ENCODE measurements at places on chromosomes 4 and X.

DNA sequence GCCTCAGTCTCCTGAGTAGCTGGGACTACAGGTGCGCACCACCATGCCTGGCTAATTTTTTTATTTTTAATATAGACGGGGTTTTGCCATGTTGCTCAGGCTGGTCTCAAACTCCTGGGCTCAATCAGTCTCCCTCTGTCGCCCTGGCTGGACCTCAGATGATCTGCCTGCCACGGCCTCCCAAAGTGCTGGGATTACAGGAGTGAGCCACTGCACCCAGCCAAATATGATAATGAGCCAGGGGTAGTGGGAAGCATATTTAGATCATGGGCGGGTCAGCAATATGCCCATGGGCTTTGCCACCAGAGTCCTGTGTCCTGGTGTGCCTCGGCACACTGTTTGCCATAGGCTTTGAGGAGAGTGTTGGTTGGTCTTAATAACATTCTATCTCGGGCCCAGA lies 71.8 kb downstream of the FAM193A start:
- DNase-seq = no peak

GRCh38 chrX:118974908-118975671 lies 672 bp downstream of the LONRF3 start:
- no peak for DNase-seq

- DNase-seq = no peak
These were observed 9.0 kb upstream of the ZCCHC4 start for GRCh38 chr4:25303578-25303977.

GRCh38 chr4:8403976-8404375 lies 36.5 kb downstream of the ACOX3 start:
- no peak for DNase-seq

- DNase-seq = no peak
These were observed 1038.0 kb downstream of the PCDH19 start for GRCh38 chrX:99371976-99372595.

DNA sequence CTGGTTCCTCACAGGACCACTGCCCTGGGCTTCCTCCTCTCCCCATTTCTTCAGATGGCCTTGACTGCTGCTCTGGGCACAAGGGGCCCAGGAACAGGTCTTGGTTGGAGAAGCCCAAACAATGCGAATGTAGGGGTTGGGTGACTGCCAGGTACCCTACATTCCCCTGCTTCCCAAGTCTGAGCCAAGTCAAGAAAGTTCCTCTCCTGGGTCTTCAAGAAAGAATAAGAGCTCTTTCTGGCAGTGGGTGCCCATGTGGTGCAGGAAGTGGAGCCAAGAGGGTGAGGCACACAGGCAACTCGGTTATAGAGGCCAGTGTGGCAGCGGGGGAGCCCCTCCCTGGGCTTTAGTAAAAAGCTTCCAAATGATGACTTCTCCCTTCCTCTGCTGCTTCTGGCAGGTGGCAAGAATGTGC lies 2.7 kb downstream of the SLC34A2 start:
- no peak for DNase-seq

- peak; percentile 31 for DNase-seq
These were observed at the start of gene SGMS2 for GRCh38 chr4:107824350-107825071. SGMS2 (plus strand) TSS chr4:107824932; CDS start chr4:107895554, 70,622 bp downstream.

DNA sequence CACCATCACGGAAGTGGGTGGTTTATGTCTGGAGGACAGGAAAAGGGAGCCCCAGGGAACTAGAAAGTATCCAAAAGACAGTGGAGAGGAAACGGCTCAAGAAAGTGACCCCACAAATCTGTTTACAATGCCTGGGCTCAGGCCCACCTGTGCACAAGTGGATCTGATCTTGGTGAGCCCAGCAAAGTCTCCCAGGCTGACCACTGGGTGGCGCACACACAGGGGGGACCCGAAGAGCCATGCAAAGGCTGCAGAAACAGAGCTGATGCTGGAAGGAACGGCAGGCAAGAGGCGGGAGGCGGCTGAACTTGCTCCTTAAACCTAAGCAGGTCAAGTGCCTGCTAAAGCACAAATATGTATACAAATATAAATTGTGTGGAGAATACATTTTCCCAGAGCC lies 9.6 kb downstream of the HAUS7 start:
- no peak for DNase-seq

DNA sequence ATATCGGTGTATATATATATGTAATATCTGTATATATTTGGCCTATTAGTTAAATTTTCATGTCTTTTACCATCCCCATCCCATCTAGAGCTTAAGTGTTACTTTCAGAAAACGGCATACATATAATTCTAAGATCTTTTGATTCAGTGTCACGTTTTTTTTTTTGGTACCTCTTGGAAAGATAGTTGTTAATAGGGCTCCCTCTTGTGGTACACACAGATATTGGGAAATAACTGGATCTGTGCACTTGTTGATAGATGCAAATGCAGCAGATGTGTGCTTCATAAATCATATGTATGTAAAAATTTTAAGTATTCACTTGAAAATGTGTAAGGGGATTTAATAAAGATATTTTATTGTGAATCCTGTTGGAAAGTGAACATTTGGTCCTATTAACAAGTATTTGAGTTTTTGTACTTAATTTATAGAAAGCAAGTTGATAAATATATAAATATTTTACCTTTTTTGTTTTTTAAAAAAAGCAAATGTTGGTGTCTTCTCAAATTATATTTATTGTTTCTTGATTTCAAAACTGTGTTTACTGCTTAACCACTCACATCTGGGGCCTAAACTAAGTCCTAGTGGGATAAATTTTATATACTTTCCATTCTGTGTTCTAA lies 74.7 kb downstream of the PAQR3 start:
- DNase-seq = no peak

GRCh38 chr4:152516156-152516555 lies 19.7 kb downstream of the FBXW7 start:
- no peak for DNase-seq

- DNase-seq = no peak
These were observed 83.9 kb downstream of the POLA1 start for GRCh38 chrX:24777660-24778059.

DNA sequence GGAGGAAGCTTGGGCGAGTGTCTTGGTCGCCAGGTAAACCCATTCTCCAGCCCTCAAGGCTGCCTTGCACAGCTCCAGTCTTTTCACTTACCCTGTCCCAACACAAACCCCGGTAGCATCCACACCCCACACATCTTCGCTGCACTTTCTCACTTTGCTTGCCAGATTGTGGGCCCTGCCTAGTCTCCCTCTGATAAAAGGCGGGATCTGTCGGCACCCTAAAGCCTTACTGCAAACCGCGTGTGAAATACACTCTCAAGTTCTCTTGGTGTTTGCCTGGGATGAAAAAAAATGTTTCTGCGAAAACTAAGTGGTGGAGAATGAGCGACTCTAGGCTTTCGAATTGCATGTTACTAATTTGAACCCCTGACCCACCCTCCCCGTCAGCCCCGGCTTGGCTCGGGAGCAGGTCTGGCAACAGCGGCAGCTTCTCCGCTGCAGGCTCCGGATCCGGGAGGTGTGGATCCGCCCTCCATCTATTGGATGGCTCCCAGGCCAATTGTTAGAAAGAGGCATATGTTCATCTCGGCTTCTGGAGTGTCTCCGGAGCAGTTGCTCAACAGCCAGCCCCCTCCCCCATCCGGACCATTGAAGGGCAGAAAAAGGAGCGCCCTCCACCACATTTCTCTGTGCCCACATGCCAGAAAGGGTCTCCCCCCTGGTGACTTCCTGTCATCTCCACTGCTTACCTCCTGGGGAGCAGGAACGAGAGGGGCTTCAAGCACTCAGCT lies 3.0 kb upstream of the CITED1 start:
- no peak for DNase-seq

DNA sequence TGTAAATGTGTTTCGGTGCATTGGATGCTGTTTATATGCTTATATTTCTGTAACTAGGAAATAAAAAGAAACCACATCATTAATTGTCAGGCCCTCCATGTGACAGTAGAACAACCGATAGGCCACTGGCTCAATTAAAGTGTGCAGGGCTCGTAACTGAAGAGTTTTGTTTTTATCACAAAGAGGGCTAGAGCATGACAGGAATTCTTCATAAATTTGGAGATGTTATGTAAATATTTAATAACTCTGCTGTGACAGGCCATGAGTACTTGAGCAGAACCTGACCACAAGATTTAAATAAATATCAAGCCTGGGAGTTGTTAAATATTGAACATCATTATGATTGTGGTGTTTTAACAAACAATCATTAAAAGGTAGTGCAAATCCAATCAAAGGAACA lies 55.9 kb downstream of the MID1 start:
- no peak for DNase-seq

DNA sequence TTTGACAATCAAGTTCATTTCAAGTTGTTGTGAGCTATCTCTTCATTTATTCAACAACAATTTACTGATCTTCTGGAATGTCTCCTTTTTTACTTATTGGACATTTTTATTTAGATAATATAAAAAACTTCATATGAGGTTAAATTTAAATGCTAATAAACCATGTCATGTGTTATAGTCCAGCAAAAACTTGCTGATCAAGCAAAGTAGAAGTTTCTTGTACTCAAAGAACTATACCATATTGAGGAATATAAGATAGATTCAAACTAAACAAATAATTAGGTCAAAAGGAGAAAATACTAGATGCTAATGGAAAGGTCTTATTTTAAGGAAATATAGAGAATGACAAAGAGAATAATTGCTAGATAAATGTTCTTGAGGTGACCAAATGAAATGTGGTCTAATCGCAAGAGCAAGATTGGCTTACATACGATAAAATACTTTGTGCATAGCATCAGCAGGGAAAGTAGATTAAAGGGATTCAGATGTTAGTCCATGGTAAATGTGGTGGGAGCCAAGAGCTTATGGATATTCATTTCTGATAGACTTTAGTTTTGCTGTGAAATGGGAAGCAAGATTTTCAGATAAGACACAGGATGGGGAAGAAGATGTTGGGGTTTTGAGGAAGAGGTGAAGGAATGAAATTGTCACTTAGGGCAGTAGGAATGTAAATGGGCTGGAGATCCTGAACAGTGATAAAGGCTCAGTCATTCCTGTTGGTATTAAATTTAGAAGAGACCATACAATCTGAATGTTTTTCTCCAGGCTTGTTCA lies 229.5 kb downstream of the MAPK10 start:
- no peak for DNase-seq

GRCh38 chr4:187666697-187667494 lies 328.7 kb upstream of the ZFP42 start:
- DNase-seq = no peak

DNA sequence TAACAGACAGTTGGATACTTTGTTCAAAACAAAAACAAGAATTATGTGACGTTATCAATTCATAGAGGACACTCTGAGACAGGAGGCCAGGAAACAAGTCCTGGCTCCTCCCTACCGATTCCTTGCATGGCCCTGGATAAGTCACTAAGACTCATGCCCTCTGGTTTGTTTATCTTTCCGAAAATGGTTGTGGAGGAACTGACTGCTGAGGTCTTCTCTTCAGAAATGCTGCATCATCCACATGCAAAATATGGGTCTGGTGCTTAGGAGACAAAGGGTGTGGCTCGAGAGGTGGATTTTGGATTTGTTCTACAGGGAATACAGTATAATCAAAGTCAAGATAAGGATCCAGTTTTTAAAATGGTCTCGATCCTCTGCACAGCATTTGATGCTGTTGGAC lies 130.9 kb downstream of the RELL1 start:
- DNase-seq = no peak

DNA sequence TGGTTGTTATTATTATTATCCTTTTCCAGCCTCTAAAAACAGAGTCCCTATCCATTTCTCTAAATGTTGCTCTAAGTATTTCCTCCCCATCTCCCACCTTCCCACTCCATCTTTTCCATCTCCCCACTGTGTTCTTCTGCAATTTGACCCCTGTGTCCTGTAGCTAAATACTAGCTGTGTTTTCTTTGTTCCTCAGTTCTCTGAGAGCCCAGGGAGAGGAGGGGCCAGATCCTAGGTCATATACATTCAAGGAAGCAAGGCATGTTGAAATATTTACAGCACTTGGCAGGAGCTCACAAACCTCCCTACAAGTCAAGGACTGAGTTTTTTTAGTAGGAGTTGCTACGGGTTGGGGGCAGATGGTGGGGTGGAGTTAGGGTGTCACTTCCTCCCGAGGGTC lies 10.5 kb downstream of the SLC16A2 start:
- DNase-seq = no peak

- no peak for DNase-seq
These were observed 25.9 kb downstream of the TNIP3 start for GRCh38 chr4:121138039-121138825.

DNA sequence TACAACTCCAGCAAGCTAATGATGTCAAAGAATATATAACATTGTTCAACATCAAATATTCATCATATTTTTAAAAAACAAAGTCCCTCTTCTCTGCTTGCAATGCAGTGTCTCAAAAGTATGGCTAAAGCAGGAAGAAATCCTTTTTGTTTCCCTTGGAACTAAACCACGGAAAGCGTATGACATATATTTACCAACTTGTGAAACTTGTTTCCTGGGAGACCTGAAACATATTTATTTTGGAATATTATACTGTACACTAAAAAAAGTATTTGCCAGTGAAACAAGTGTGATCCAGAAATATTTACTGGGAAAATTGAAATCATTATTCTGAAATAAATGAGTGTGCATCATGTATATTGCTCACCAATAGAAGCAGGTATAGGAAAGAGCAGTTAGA lies 156.0 kb upstream of the ANKRD50 start:
- DNase-seq = no peak

- DNase-seq = no peak
These were observed 126.0 kb upstream of the RBPJ start for GRCh38 chr4:26194764-26195163.

DNA sequence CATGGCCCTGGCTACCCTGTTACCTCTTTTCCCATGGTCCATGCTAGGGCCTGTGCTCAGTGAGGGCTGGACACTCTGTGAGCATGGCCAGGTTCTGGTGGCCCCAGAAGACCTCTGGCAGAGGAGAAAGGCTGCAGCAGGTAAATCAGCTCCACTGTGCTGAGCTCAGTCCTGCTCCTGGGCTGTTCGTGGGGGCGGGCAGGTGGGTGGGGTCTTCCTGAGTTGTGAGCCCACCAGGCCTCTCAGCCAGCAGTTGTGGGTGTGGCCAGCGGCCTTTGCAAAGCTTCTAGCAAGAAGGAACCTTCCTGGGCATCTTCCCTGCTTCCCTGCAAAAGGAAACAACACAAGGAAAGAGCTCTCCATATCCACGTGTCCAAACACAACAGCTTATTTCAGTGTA lies 85.3 kb upstream of the STX18 start:
- no peak for DNase-seq

GRCh38 chrX:149040873-149041535 lies 464.1 kb downstream of the IDS start:
- no peak for DNase-seq

GRCh38 chr4:4637710-4638109 lies 95.9 kb upstream of the STX18 start:
- no peak for DNase-seq

DNA sequence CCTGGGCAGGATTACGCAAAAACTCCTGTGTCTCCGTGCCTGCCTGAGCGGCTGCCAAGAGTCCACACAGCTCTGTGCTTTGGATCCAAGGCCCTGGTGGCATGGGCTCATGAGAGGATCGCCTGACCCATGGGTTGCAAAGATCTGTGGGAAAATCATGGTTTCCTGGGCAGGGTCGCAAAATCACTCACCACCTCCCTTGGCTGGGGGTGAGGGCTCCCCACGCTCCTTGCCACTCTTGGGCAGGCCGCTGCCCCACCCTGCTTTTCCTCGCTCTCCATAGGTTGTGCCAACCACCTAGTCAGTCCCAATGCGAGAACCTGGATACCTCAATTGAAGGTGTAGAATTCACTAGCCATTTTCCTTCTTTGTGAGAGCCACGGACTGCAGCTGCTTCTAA lies 66.5 kb upstream of the MAGEB18 start:
- no peak for DNase-seq

Data from stimulated activated CD8-positive, alpha-beta memory T cell treated with anti-CD3 and anti-CD28 coated beads, Interleukin-7, amount 100 ng/mL, for 24 hours (primary cell).